ENCODE measurements at places on chromosomes 4 and X. TPM values are rescaled to one million over a fixed set of nuclear protein-coding genes. Genes with fewer than 3 reads are reported as not detected.
A peak's percentile ranks its signal among the peaks of the same experiment; 100 is the strongest.

IRS4 gene
- not detected for total RNA-seq

ZFYVE28 gene
- 1.6 TPM for total RNA-seq

DNA sequence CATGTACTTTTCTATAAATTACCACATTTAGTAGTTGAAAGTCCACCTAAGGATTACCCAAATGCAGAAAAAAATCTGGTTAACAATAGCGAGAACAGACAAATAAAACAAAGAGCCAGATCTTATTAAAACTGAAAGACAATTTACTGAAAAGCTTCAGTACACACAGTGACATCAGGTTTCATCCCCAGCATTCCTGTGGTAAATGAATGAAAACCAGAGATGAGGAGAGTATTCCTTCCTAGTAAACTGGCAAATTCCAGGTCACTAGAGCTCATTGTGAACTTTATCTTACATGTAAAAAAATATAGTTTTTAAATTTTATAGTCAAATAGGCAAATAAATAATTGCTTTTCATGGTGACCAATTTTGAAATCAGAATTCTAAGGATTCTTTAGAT, 1290.5 kb downstream of the ADGRL3 start:
- DNase-seq: no peak

DNA sequence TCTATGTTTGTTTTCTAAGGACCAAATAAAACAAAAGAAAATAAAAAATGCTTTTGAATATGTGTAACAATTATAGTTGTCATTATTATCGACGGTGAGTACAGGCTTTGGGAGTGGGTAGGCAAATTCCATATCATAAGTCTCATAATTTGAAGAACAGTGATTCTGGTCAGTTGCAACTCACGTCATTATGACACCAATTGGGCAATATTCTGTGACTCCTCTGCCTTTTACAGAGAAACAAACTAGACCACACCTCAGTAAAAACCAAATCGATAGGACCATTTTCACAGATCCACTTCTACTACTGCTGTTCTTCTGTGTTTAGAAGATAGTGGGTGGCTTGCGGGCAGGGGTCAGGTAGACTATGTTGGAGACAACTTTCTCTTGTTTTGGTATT, 250.1 kb downstream of the C4orf33 start:
- DNase-seq: no peak

GLUD2 gene
- total RNA-seq: 0.32 TPM

GRCh38 chr4:141595531-141595930, 40.9 kb upstream of the IL15 start:
- DNase-seq: no peak

GRCh38 chrX:85503258-85504158, 124.0 kb upstream of the POF1B start:
- peak; percentile 85 for DNase-seq
